ENCODE measurements at places on chromosomes 11 and 22.

GRCh38 chr22:49934160-49934890 is 15.9 kb downstream of the CRELD2 start:
- peak; percentile 69 for DNase-seq

DNA sequence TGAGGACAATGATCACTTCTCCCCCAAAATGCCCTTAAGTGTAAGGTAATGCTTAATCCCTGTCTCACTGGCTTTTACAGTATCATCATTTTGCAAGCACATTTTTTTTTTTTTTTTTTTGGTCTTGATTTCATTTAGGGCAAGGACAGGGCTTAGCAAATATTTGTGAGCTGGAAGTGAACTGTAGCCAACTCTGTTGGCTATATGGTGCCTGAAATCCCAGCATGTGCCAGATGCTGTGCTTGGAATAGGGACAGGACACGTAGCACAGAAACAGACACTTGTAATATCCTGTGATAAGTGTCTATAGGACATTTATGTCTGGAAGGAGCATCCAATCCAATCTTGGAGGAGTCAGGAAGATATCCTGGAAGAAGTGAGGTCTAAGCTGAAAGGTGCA is 198.3 kb downstream of the NAV2 start:
- DNase-seq = no peak

GRCh38 chr11:18731949-18732821 is 6.2 kb upstream of the IGSF22 start:
- peak; percentile 53 for DNase-seq

GRCh38 chr22:50425179-50425916 is 49.5 kb downstream of the SBF1 start:
- no peak for DNase-seq

GRCh38 chr11:2748814-2749554 is 49.2 kb upstream of the KCNQ1OT1 start:
- DNase-seq = no peak

- peak; percentile 49 for DNase-seq
Measured at GRCh38 chr11:63906585-63906984, 10.4 kb downstream of the RCOR2 start.

- DNase-seq = no peak
Measured at GRCh38 chr11:121661880-121662486, 209.2 kb upstream of the SORL1-AS1 start.

- no peak for DNase-seq
Measured at GRCh38 chr11:11039208-11039965, 181.5 kb upstream of the ZBED5 start.

DNA sequence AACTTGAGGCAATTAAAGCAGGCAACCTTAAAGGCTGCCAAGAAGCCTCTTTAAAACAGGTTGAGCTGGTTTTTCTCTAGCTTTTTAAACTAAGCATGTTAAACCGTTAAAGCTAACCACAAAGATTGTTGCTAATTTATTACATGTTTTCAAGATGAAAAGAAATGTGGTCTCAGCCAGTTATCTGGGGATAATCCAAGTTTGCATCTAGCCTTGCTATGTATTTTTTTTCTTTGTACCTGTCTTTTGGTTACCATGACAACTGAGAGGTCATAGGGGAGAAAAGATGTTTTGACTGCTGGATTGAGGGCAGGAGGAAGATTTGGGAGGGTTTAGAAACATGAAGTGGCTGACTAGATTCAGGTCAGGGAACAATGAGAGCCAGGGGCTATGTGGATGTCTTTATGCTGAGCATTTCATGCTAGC is 19.2 kb upstream of the PGM2L1 start:
- no peak for DNase-seq

DNA sequence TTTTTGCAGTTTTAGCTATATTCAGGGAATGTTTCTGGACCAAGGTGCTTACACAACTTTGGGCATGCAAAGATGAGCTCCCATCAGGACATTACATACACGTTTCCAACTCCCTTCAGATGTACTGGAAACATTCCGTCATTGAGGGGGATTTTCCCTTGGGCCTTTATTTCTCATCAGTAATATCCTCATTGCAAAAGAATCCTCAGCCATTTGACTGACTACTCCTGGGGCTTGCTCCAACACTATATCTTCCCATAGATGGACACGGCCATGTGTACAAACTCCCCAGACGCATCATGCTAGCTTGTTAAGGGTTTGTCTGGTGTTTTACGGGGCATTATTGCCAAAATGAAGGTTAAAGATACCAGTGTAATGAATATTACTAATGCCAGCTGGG is 59.3 kb upstream of the NUP160 start:
- peak; percentile 37 for DNase-seq

- DNase-seq = no peak
Measured at GRCh38 chr11:127066401-127067090, 66.0 kb upstream of the KIRREL3 start.

GRCh38 chr11:31957674-31958073 is 133.2 kb upstream of the RCN1 start:
- no peak for DNase-seq

GRCh38 chr11:34536056-34536455 is 22.5 kb upstream of the ELF5 start:
- DNase-seq = no peak

- DNase-seq = no peak
Measured at GRCh38 chr11:86117712-86118063, 48.8 kb upstream of the PICALM start.

DNA sequence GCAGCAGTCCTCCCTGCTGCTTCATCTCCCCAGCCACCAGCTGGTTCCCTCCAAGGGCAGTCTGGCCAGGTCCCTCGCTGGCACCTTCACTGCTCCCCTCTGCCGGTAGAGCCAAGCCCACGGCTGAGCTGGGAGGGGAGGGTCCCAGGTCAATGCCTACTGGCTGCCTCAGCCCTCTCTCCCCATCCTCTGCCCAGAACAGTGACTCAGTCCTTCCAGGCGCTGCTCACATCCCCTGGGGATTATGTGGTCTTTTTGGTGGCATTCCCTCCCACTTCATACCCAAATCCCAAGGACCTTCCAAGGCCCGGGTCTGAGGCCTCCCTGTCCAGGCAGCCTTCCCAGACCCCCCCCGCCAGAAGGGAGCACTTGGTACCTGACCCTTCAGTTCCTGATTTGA is 44.9 kb downstream of the WNT7B start:
- DNase-seq = no peak

- DNase-seq = peak; percentile 36
Measured at GRCh38 chr11:124752471-124753102, 532 bp upstream of the VSIG2 start.

DNA sequence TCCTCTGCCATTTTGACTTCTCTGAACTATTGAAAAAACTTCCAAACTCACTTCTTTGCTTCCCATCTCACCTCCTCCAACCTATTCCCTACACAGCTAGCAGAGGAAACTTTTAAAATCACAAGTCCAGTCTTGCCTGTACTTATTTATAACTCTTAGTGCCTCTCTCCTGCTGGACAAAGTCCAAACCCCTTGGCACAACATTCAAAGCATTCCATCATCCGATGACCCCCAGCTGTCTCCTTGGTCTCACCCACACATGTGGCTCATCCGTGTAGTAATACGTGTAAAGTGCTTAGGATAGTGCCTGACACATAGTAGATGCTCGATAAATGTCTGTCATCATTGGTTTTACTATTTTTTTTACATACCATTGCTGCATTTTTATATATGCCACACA is 101.4 kb downstream of the PARVA start:
- DNase-seq = no peak

DNA sequence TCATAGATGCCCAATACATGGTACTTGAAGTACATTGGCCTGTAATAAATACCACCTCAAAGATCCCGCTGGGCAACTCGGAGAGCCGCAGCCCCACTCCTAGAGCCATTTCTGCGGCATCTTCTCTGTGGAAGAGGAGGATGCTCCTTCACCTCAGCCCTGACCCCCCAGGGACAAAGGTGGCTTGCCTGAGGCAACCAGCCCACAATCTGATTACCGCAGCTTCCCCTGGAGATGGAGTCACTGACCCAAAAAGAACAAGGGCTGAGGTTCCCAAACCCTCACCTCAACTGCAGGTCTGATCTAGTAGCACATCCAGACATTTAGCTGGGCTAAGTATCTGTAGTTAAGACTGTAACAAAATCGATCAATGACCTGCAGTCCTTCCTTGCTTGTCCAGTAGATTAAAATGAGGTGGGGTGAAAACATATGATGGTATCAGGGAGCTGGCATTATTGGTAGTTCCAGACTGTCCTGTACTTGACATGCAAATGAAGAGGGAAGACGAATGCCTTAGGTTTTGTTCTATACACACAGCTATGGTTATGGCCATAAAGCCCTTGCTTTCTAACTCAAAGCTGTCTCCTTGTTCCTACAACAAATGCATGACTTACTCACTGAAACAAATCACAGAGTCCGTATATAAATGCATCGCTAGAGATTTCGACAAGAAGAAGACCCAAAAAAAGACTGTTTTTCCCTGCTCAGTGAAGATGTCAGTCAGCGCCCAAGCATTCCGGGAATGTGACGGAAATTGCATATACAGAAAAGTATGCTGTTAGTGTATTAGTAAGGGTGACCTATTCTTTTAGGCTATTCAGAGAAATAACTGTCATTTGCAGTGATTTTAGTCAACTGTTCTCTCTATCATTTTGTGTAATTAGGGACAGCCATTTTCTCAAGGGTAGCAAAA is 33.7 kb downstream of the C11orf71 start:
- DNase-seq = no peak

GRCh38 chr22:20315337-20316216 is 4.3 kb downstream of the DGCR6L start:
- DNase-seq = no peak

- DNase-seq = no peak
Measured at GRCh38 chr11:13963949-13964770, 1.6 kb downstream of the SPON1 start.

DNA sequence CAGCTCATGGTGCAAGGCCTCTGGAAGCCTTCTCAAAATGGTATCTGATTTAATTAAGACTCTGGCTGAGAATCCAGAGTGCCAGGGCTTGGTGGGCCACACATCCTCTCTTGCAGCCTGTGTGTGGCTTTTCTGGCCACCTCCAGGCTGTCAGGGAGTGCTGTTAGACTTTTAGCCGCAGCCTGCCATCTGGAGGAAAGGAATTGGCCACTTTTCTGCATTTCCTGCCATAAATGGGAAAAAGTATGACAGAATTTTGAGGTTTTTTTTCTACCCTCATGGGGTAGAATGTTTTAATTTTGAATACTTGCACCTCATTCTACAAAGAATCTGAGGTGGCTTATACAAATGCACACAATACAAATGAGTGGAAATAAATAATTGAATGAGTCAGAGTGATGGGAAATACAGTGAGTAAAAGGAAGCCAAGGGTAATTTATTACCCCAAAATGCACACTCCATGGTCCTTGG is 218.4 kb downstream of the ADAMTS15 start:
- DNase-seq = peak; percentile 30

DNA sequence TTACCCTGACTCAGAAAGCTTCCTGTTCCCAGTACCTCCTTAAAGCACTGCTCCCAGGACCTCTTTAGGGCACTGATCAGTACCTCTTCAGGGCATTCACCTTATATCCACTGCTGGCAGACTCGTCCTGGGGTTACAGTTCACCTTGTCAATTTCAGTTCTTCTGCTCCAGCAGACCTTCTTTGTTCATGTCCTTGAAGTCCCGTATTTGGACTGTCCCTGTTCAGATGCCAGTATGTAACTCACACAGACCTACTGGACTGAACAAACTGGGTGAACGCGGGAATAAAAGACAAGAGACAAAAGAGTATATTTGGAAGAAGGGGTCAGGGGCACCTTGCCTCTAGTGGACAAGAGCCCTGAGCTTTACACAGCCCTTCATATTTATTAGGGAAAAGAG is 31.8 kb upstream of the NCAM1 start:
- no peak for DNase-seq

DNA sequence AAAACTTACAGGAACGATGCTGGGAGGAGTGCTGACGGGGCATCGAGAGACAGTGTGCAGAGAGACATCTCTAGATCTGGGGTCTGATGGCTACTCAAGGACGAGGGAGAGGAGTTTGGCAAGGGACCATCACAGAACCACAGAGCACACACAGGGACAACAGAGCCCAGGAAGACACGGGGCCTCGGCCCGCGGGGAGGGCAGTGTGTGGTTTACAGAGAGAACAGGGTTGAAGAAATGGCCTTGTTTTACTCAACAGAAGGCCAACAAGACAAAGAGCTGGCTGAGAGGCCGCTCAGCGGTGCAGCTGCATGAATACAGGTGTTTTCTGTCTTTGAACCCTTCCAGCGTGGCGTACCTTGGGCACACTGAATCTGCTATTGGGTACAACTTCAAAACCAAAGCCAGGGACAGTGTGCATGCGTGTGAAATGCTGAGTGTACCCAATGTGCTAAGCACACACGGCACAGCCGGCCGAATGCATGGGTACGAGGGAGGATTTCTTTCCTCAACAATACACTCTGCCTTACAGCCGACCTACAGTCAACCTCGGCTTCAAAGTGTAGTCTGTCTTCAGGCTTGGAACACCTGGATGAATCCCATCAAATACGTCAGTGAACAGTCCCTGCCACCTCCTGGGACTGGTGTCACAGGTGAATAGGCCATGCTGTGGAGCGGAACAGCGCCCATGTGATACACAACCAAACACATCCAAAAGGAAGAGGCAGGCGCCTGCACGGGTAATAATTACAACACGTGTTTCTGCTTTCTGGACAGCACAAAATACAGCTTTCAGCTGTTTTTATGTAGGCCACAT is 20.7 kb upstream of the BID start:
- DNase-seq = no peak

DNA sequence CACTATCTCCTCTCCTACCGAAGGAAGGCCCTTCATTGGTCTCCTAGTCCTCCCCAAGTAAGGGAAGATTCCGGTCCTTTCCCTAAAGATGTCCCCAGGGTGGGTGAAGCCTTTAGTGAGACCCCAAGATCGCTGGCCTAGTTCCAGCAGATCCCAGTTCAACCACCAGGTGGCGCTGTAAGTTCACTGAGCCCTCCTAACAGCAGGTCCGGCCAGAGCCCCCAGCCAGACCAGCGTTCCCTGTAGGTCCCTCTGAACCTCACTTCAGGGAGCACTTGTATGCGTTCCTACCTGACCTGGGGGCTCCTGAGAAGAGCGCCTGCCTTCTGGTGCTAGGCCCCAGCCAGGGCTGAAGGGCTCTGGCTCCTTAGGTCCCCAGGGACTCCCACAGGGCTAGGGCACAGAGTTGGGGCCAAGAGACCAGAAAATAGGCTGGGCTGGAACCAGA is 38.1 kb downstream of the LMO1 start:
- DNase-seq = peak; percentile 75

DNA sequence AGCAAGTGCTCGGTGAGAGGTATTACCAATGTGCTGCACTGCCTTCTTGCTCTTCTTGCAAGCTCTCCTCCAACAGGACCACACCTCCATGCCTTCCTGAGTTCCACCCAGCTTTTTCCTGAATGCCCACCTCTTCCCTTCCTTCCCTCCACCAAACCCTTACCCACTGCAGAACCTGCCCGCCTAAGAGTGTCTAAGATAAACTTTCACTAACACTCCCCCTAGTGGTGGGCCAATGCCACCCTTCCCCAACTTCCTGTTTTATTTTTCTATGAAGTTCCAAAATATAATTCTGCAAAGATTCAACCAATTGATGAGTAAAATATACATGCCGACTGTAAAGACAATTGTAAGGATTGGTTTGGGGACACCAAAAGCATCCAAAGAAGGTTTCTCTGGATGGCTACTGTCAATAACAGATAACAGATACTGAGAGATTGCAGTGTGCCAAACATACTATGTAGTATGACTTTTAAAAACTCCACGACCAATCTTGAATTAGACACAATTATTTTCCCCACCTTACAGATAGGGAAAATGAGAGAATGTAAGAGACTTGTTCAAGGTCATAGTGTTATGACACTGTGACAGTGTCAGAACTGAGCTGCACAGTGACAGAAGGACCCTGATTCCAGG is 38.6 kb upstream of the BMAL1 start:
- DNase-seq = peak; percentile 68

- DNase-seq = peak; percentile 77
Measured at GRCh38 chr22:38706101-38706900, 557 bp downstream of the GTPBP1 start.

GRCh38 chr11:108388576-108388975 is 78.8 kb downstream of the C11orf65 start:
- DNase-seq = no peak
